ENCODE measurements at places on chromosomes 6 and 20.

- no peak for DNase-seq
Measured at GRCh38 chr20:17803765-17804164, 104.0 kb downstream of the BANF2 start.

- DNase-seq = no peak
Measured at GRCh38 chr20:48718786-48719578, 108.8 kb downstream of the PREX1 start.

DNA sequence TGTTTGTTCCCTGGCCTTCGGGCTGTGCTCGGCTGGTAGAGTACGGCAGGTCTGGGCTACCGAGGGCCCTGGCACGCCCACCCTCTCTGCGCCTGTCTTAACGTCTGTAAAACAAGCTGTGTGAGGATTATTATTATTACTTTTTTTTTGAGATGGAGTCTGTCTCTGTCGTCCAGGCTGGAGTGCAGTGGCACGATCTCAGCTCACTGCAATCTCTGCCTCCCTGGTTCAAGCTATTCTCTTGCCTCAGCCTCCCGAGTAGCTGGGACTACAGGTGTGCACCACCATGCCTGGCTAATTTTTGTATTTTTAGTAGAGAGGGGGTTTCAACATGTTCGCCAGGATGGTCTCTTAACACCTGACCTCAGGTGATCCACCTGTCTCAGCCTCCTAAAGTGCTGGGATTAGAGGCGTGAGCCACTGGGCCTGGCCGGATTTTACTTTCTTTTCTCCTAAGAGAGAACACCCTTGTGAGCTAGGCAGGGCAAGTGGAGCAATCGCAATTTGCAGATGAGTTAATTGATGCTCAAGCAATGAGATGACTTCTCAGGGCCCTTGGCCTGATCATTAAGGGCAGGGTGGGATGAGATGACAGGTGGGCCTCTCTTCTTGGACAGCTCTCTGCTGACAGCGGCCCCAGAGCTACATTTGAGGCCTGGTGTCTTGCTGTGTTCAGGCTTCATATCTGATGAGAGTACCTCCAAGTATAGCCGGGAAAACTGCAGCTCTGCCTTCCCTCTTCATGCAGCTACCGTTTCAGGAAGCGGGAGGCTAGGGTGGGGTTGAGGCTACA is 859 bp upstream of the SMIM29 start:
- DNase-seq = no peak

DNA sequence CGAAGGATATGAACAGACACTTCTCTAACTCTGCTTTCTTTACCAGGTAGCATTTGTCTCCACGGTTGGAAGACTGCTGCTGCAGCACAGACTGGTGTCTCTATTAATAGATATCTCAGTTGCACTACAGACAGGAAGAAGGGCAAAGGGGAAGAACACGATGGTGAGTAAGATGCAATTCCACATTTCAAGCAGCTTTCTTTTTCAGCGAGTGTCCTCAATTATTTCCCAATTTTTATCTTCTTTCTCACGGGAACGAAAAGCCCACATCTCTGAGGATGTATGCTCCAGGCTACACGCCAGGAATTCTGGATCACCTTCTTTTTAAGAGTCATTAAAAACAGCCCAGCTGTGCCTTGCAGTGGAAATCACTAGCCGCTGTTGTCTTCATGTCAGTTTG is 311.6 kb upstream of the ECI2 start:
- DNase-seq = no peak

- DNase-seq = no peak
Measured at GRCh38 chr6:44339763-44340625, 2.5 kb upstream of the SPATS1 start.

DNA sequence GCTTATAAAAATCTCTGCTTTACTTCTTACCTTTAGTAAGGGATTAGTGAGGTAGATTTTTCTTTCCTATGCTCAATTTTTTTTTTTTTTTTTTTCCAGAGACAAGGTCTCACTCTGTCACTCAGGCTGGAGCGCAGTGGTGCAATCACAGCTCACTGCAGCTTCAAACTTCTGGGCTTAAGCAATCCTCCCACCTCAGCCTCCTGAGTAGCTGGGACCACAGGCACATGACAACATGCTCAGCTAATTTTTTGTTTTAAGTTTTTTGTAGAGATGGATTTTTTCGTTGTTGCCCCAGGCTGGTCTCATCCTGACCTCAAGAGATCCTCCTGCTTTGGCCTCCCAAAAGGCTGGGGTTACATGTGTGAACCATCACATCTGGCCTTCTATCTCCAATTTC is 58.9 kb upstream of the RREB1 start:
- DNase-seq = no peak

- no peak for DNase-seq
Measured at GRCh38 chr6:11615214-11615602, 77.7 kb downstream of the TMEM170B start.

DNA sequence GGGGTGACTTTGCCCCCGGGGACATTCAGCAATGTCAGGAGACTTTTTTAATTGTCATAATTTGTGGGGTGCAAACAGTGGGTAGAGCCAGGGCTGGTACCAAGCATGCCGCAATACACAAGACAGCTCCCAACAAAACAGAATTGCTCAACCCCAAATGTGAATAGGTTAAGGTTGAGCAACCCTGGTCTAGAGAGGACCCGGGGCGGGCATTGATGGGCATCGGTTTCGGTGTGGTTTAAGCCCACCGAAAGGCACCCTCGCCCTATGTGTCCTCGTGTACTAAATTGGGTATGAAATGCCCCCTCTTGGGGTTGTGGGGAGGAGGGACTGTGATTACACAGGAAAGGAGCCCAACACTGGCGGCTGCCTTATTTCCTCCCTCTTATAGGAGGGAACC is 36.0 kb downstream of the KIAA1755 start:
- DNase-seq = no peak

- no peak for DNase-seq
Measured at GRCh38 chr20:2103461-2104153, 2.0 kb downstream of the STK35 start.

- DNase-seq = peak; percentile 68
Measured at GRCh38 chr20:50635676-50636600, 55.4 kb downstream of the RIPOR3 start.

DNA sequence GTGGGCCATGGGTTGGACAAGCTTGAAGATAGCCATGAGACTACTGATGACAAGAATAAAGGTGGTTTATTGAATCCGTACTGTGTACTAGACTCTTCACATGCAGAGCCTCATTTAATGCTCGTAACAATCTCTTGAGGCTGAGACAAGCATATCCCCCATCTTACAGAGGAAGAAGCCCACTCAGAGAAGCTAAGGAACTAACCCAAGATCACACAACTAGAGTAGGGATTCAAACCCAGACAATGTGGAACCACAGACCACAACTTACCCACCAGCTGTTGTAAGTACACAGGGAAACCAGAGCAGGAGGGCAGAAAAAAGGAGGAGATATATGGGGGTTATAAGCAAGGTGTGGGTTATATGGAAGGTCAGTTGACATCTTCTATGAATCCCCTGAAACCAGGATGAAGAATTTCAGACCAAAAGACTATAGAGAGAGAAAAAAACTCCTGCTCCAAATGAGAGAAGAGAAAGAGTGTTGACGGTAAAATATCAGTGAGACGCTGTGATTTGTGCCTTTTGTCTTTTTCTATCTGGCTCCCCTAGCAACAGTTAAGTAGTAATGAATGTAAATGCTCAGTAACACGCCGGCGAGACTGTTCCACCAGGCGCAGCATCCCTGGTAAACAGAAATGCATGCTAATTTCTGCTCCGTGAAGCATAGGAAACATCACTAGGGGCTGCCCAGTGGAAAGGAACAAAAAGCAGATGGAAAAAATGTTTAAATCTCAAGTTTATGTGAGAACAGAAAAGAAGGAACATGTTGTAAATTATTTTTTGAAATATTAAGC is 80.1 kb upstream of the SLC22A16 start:
- DNase-seq = no peak

- DNase-seq = no peak
Measured at GRCh38 chr6:149033454-149033853, 284.1 kb upstream of the TAB2 start.

GRCh38 chr6:48113130-48113529 is 2.1 kb upstream of the PTCHD4 start:
- DNase-seq = no peak

DNA sequence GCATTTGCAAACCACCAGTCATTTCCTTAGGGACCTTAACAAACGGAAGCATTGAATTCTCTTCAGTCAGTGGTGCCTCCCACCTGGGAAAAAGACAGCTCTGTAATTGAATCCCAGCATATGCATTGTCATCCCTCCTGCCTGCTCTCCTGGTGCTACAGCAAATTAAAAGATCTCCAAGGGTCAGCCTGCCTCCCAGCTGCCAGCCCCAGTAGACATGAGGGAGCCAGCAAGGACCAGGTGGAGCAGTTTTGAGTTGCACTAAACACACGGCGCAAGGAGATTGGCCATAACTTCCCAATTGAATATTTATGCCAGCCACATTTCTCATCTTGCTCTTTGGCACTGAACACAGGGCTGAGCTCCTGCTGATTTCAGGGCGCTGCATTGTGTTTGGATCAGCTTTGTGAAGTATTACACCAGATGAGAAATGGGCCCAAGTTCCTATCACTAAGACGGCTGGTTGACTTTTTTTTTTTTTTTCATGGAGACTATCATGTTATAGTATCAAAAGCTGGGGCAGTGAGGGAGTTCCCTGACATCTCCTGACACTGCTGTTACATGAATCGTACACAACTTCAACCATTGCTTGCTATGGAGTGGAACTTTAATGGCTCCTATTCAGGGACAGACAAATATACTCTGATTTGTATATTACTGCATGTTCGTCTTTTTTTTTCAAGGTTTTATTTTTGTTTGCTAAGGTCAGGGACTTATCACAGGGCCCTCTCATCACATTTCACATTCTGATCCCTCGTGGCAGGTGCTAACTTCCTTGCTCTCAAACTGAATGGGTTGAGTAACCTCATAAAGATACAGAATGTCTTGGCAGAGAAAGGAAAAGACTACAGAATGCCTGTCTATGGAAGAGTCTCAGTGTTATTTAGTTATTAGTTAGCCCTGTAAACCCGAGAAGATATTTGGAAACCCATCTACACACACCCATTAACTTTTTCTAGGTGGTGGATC is 191.1 kb downstream of the EYA4 start:
- no peak for DNase-seq

DNA sequence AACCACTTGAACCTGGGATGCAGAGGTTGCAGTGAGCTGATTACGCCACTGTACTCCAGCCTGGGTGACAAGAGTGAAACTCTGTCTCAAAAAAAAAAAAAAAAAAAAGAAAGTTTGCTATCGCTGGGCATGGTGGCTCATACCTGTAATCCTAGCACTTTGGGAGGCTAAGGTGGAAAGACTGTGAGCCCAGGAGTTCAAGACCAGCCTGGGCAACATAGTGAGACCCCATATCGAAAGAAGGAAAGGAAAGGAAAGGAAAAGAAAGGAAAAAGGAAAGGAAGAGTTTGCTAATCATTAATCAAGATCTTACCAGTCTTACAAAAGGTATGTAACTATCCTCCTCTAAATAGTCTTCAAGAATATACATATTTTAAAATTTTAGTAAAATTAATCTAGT is 55.4 kb upstream of the SMIM29 start:
- no peak for DNase-seq

DNA sequence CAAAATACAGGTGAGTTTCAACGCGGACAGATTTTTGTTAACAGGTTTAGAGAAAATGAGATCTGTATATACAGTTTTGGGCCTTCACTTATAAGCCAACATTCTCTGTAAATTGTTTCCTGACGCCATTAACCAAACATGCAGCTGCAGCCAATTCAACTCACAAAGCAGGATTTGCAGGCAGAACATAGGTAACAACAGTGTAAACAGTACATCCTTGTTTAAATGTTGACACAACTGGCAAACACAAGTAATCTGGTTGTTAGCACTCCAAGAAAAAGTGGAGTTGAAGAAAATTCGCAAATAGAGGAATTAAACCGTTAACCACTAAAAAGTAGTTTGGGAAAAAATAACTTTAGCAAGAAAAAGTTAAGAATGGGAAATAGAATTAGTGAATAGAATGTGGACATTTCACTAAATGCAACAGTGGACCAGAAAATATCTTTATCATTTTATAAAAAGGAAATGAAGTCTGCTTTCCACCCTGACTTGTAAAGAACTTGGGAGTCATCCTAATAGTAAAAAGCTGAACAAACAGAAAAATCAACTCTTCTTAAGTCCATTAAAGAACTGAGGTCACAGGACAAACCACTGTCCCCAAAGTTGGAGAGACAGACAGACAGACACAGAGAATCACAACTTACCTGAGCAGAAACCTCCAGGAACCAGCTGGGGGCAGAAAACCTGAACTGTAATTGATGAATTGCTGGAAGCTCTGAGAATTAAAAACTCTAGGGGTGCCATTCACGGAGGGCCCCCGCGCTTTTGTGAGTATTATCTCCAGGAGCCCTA is 10.1 kb downstream of the SMIM28 start:
- no peak for DNase-seq

- no peak for DNase-seq
Measured at GRCh38 chr20:52041966-52042365, 149.6 kb downstream of the ZFP64 start.

- no peak for DNase-seq
Measured at GRCh38 chr6:1947922-1948321, 297.5 kb downstream of the GMDS start.

- no peak for DNase-seq
Measured at GRCh38 chr6:126300735-126301134, 39.2 kb upstream of the CENPW start.

DNA sequence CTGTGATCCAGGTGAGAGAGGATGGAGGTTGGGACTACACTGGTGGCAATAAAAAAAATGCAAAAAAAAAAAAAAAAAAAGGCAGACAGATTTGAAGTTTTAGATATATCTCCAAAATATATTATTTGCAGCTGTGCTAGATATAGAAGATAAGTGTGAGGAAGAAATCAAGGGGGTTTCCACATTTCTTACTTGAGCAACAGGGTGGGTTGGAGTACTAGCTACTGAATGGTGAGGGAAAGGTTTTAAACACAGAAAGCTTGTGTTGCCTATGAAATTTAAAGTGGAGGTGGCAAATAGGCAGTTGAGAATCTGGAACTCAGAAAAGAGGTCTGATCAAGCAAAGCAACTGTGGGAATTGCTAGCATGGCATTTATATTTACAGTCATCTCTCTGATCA is 59.9 kb upstream of the GNRH2 start:
- no peak for DNase-seq

DNA sequence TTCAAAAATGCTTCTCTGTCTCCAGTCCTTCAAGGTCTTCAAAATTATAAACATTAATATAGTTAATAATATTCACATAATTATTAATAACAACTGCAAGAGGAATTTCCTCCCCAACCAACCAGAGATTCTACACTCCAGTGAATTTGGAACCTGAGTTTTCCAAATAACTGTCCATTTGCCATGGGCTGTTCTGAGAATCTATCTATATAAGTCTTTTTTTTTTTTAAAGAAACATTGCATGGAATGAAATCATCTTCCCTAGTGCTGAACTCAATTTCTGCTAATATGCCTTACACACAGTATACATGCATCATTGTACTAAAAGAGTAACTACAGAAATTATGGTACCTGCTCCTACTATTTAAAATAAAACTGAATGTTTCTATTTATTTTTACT is 113.9 kb downstream of the SLC22A3 start:
- DNase-seq = no peak
